ENCODE measurements at places on chromosomes 7 and 10. TPM values are rescaled to one million over a fixed set of nuclear protein-coding genes. Genes with fewer than 3 reads are reported as not detected.

The AKR1C8 gene
- not detected for total RNA-seq

The MET gene
- 15.2 TPM for total RNA-seq

The HMX3 gene
- not detected for total RNA-seq

The TMEM270 gene
- total RNA-seq = not detected

DNA sequence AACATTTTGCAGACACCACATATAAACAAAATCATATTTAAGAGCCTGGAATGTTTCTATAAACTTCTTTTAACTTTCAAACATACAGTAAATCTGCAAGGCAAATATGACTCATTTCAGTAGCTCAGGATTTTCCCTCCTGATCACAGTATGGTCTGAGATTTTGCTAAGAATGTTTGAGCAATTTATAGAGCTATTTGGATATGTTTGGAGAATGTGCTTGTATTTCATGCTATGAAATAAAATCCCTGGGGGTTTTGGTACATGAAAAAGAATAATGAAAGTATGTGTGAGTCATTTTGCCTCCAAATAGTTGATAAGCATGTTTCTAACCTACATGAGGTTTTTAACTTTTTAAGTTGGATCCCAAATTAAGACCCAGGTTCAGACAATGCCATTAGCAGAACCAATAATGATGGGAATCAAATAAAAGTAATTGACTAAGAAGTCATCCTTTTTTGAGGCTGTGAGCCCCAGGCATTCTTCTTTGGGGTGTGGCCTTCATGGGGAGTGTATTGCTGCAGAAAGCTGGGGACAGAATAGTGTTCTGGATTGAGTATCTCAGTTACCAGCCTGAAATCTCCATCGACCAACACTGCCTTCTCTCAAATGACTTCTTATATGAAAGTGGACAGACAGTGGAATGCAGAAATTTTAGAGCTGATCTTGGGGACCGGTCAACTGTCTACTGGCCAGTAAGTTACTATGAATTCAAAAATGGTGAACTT is 66.1 kb upstream of the AGBL3 start:
- no peak for DNase-seq

GRCh38 chr10:74575912-74576311 is 250.5 kb upstream of the KAT6B start:
- DNase-seq = no peak

DNA sequence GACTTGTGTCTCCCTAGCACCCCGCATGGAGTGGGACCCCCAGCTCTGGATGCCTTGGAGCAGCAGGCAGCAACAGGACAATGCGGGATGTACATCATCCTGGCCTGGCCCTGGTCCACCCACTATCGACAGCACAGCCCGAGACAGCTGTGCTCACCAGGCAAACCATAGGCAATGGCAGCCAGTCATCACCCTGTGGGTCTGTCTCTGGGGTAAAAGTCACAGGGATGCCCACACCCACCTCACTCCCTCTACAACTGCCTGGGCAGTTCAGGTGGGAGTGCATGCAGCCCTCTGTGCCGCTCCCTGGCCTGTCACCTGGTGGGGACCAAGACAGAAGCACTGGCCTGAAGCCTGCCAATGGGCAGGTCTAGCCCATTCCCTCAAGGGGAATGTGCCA is 147.8 kb downstream of the GRID1 start:
- no peak for DNase-seq

GRCh38 chr10:3858051-3858845 is 73.2 kb upstream of the KLF6 start:
- no peak for DNase-seq

DNA sequence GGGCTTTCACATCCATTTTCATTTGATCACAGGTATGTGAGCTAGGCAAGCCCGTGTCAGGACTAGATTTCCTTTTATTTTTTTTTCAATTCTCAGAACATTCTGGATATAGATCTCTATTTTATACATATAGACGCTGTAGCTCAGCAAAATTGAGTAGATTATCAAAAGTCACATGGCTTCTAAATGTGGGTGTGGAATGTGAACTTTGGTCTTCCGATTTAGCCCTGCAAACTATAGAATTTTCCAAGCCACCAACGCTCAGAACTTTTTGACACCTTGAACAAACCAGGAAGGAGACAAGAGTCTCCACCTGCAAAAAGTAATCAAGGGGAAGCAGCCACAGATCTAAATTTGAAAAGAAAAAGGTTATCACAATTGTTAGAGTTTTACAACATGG is 15.9 kb upstream of the FFAR4 start:
- DNase-seq = no peak
